ENCODE measurements at places on chromosomes 2 and 18. TPM values are rescaled to one million over a fixed set of nuclear protein-coding genes. Genes with fewer than 3 reads are reported as not detected.

ERFE gene
- total RNA-seq = not detected

ABCB11 gene
- 0.33 TPM for total RNA-seq

EMILIN1 gene
- total RNA-seq = 21.8 TPM

HOXD9 gene
- 1.6 TPM for total RNA-seq

IL37 gene
- total RNA-seq = not detected

EFEMP1 gene
- 25.1 TPM for total RNA-seq

GREB1 gene
- 10.4 TPM for total RNA-seq

SMYD1 gene
- total RNA-seq = not detected

RAB17 gene
- 38.9 TPM for total RNA-seq

TMEM17 gene
- total RNA-seq = 3.3 TPM

NT5C1B gene
- not detected for total RNA-seq

CABLES1 gene
- 4.2 TPM for total RNA-seq

CYS1 gene
- 30.4 TPM for total RNA-seq

RGPD8 gene
- 22.7 TPM for total RNA-seq

C2orf92 gene
- 21.3 TPM for total RNA-seq

ASXL3 gene
- 3.6 TPM for total RNA-seq

ALK gene
- total RNA-seq = 0.26 TPM

SERPINB12 gene
- not detected for total RNA-seq

ST8SIA3 gene
- total RNA-seq = 0.66 TPM

ZNF892 gene
- 4.2 TPM for total RNA-seq

OR6B2 gene
- total RNA-seq = not detected

MSH2 gene
- 9.9 TPM for total RNA-seq

LCT gene
- total RNA-seq = not detected

C18orf63 gene
- not detected for total RNA-seq

EMILIN2 gene
- total RNA-seq = 3.1 TPM

CCDC68 gene
- total RNA-seq = 5.3 TPM

LIPG gene
- total RNA-seq = 0.66 TPM

ATOH8 gene
- total RNA-seq = 12.9 TPM

ADGRF3 gene
- total RNA-seq = not detected

CPO gene
- total RNA-seq = not detected

KIF3C gene
- total RNA-seq = 0.99 TPM

GALNT5 gene
- total RNA-seq = 3.1 TPM

CD8B2 gene
- total RNA-seq = not detected

SEPTIN10 gene
- total RNA-seq = 44.9 TPM

SERPINB7 gene
- total RNA-seq = not detected

SMYD5 gene
- 19.4 TPM for total RNA-seq

EFR3B gene
- total RNA-seq = under 0.01 TPM

OTOS gene
- total RNA-seq = not detected

RGPD4 gene
- not detected for total RNA-seq

UGT1A5 gene
- total RNA-seq = not detected

POMC gene
- total RNA-seq = 92.0 TPM

FIGN gene
- 4.0 TPM for total RNA-seq

HADHB gene
- total RNA-seq = 127 TPM

LYG2 gene
- total RNA-seq = not detected

LYPD6 gene
- 0.99 TPM for total RNA-seq

SF3B1 gene
- 361 TPM for total RNA-seq

DSG4 gene
- not detected for total RNA-seq

UNC80 gene
- 1.8 TPM for total RNA-seq

Data from body of pancreas (tissue), 4 donors.